ENCODE measurements at places on chromosomes 12 and 14.

DNA sequence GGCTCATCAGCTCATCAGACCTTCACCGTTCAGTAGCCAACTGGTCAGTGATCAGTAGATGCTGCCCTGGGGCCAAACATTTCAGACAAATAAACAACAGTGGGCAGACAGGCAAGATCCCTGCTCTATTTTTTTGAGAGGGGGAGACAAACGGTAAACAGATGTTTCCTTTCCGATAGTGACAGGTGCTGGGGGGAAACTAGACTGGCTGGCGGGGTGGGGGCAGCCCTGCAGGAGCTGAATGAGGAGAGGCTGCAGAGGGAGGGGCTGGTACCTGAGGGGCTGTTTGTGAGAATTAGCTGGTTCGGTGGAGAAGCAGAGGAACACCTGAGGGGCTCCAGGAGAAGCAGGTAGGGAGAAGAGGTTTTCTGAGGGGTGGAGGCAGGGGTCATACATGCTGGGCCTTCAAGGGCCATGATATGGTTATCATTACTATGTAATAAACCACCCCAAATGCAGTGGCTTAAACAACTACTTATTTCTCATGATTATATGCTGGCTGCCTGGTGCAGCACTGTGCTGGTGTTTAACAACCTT is 8.2 kb upstream of the GOLGA3 start:
- no peak for DNase-seq

DNA sequence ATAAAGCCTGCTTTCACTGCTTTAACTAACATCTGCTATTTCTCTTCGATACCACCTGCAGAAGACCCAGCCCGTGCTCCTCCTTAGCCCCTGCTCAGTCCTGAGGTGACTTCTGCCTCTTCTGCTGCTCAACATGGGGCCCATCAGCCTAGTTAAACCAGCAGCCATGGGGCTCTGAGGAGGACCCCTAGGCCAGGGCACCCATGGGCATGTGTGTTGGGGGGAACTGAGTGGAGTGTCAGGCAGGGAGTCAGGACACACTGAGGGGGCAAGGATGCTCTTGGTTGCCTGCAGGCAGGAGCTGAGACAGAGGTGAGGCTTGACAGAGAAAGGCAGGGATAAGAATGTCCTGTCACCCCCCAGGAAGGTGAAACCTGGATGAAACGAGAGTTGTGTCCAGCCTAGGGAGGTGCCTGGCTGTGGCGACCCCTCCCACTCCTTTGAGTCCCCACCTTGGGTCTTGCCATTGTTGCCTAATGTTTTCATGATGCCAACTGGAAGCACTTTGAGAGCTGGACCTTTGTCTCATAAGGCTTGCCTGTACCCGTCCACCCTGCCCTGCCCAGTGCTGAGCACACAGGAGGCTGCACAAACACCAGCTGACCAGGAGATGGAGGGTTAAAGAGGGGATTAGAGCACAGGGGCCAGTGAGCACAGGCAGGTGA is 12.5 kb upstream of the RABGGTA start:
- no peak for DNase-seq

GRCh38 chr12:66092559-66093269 is 37.8 kb downstream of the LLPH start:
- DNase-seq = no peak

DNA sequence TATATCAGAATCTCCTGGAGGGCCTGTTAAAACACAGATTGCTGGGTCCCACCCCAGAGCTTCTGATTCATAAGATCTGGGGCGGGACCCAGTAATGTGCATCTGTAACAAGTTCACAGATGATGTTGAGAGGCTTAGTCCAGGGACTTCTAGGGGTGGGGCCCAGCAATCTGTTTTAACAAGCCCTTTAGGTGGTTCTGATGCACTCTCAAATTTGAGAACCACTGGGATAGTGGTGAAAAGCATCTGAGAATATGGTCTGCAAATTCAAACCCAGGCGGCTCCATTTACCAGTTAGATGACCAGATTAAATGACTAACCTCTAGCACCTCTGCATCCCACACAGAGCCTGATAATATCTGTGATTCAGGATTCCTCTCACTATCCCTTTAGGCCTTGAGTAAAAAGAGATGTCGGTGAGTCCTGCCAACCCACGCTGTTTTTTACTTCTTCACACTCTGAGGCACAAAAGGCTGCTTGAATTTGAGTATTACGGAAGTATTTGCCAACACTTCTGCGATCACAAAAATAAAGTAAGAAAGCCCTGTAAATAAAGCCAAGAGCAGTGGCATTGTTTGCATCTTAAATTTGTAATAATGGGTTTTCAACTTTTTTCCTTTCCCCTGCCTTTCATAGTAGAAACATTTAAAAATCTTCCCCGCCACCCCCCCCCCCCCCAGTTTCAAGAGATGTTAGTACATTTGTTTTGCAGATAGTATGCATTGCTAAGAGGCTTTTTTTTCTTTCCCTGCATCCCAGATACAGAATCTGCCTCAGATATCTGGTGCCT is 1.8 kb upstream of the FRS2 start:
- DNase-seq = no peak

- DNase-seq = no peak
Measured at GRCh38 chr14:85387181-85387580, 142.8 kb upstream of the FLRT2 start.

GRCh38 chr14:23164250-23164649 is 19.2 kb downstream of the SLC7A8 start:
- DNase-seq = no peak

DNA sequence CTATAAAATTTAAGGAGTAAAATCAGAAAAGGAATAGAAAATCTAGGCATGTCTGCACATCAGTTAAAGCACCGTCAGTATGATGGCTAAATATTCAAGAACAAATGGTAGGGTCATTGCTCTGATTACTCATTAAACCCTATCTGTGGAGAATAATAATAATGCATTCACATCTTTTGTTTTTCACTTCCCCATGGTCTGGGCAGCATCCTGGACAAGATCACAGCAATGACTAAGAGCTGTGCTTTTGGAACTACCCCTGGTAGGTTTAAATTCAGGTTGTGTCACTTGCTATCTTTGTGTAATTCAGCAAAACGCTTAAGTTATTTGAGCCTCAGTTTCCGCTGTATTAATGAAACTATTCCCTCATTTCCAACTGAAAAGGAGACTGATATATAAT is 33.1 kb downstream of the C12orf42 start:
- no peak for DNase-seq
